ENCODE measurements at places on chromosomes 7 and 10.

DNA sequence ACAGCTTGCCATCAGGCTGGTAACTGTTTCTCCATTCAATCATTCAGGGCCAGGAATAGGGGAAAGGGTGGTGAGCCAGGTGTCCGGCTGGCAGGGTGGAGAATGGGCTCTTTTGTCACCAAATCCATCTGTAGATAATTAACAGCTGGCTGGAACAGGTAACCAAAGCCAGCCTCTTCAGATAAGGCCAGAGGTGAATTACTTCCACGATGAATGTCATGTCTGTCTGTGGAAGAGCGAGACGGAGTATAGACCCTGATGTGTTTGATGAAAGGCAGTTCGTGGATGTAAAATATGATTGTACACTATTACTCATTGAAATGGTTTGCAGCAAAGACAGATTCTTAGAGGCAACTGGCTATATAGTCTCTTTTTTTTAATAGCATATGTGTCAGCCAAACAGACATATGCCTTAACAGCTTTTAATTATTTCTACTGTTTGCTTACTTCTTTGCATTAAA, 149.8 kb downstream of the KLF6 start:
- DNase-seq, result no peak

DNA sequence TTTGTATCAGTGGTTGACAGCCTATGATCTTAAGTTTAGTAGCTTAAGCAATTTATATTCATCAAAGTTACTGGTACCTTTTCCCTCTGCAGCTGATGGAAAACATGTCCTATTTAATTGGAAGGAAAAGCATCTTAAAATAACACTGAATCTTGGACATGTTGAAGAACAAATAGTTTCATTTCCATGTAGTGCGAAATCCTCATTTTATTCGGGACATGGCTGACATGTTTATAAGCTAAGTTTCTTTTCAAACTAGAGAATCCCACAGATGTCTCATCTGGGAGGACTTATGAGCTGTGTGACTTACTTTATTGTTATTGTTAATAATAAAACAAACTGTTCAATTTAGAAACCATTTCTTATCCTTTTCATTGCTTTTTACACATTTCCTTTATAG, 461.0 kb downstream of the SUGCT start:
- DNase-seq, result no peak

- no peak for DNase-seq
Observed at GRCh38 chr7:135224027-135224426, 9.6 kb upstream of the STRA8 start.

GRCh38 chr10:130746311-130746710, 565.2 kb downstream of the TCERG1L start:
- no peak for DNase-seq

DNA sequence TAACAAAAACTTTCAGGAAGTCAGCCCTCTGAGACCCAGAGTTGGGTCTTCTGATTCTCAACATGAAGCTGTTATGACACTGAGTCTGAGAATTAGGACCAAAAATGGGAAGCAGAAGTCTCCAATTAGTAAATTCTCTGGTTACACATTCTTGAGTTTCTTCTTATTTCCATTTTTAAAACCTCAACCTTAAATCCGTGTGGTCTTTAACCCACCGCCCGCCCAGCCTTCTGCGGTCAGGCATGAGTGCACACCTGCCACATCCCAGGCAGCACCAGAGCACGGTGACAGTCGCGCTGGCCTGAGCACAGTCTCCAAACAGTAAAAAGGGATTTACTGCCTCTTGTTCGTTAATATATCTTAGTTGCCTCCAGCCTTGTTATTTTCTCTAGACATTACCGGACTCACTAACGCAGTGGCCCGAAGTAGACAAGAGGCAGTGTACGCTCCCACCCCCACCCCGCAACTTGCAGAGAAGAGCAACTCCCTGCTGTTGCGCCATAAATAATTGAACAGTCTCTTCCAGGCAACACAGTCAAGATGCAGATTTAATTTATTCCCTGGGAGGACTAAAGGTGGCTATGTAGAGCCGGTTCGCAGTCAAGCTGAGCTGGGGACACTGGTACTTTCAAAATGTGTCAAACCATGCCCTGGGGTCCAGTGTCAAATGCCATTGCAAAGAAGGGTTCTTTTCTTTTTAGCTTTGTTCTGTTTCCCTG, 147.0 kb upstream of the CELF2 start:
- DNase-seq, result no peak

DNA sequence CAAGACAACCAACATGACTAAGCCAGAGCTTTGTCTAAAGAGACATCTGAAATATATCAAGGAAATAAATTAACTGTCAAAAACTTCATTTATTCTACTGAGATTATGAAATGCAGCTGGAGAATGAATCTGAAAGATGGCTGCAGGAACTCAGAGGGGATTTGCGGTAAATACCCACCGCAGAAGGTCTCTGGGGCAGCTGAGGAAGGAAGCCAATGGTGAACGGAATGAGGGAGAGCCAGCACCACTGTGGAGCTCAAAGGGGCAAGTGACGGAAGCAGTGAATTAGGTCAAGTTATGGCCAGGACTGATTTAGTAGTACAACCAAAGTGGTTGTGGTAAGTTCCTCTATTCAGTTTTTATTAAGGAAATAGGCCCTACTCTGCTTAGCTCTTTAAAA, 215.3 kb upstream of the GLI3 start:
- DNase-seq, result no peak

GRCh38 chr10:88032566-88032965, 169.1 kb downstream of the PTEN start:
- DNase-seq, result no peak

Data from H7 (cell line).